ENCODE measurements at places on chromosomes 13 and 19.

- no peak for DNase-seq
Observed at GRCh38 chr19:41288673-41289530, 21.1 kb upstream of the CCDC97 start.

- no peak for DNase-seq
Observed at GRCh38 chr13:21344662-21345176, 114.4 kb downstream of the ZDHHC20 start.

- DNase-seq: no peak
Observed at GRCh38 chr13:51929699-51930098, 67.9 kb downstream of the CCDC70 start.

DNA sequence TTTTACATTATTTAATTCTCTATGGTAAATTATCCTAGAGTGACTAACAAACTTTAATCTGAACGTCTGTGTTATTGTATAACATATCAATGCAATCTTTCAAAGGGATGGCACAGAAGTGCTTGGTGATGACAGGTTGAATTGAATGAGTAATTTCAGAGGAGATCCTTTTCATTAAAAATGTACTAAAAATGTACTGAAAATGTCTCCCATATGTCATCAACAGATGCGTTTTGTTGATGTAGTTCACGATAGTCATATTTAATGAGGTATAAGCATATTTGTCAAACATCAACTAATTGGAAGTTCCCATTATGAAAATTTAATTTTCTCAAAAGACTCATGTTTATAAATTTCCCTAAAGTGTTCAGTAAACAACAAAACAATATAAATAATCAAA is 1434.7 kb upstream of the PCDH20 start:
- DNase-seq: no peak

- peak; percentile 84 for DNase-seq
Observed at GRCh38 chr19:10388957-10389356, 8.6 kb upstream of the TYK2 start.

DNA sequence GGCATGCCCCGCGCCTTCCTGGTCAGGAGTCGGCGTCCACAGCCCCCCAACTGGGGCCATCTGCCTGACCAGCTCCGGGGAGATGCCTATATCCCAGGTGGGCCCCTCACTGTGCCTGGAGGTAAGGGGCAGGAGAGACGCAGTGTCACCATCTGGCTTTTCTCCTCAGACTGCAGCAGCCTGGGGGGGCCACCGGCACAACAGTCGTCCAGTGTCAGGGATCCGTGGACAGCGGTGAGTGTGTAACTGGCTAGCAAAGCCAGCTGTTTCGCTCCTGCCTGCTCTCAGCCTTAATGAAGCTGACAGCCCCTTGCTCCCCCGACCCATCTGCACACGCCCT is 227 bp downstream of the OVOL3 start:
- no peak for DNase-seq

- DNase-seq: no peak
Observed at GRCh38 chr19:18733196-18733647, 49.7 kb downstream of the CRTC1 start.

DNA sequence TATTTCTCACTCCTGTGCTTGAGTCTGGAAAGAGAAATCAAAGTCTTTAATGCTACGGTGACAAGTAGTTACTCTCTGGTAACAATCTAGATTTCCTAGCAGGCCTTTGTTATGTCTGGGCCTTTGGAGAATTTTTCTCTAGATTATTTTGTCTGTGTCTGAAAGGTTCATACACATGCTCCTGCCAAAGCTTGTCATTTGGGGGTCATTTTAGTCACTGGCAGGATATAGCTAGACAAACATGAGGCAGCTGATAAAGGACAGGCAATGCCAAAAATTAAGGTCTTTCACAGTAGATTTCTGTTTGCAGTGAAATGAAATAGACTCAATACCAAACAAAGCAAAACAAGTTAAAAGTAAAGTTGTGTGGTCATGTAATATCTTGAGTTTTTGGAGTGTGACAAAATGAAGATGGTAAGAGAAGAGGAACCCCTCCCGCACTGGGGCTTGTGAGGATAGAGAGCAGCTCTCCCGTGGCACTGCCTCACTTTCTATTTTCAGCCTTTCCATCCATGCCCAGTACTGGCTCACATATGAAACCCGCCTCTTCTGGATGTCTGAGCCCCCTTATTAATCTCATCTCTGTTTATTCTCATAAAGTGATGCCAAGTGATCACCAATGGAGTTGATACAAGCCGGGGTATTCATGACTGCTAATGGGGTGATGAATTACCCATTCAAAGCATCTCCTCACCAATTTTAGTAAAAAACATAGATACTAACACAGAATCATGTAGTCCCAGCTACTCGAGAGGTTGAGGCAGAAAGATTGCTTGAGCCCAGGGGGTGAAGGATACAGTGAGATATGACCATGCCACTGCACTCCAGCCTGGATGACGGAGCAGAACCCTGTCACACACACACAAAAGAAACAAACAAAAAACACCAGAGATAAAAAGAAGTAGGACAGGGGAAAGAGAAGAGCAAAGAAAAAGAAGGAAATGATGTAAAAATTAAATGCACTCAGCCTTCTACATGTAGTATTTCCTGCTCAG is 389.3 kb downstream of the FGF14 start:
- DNase-seq: no peak

DNA sequence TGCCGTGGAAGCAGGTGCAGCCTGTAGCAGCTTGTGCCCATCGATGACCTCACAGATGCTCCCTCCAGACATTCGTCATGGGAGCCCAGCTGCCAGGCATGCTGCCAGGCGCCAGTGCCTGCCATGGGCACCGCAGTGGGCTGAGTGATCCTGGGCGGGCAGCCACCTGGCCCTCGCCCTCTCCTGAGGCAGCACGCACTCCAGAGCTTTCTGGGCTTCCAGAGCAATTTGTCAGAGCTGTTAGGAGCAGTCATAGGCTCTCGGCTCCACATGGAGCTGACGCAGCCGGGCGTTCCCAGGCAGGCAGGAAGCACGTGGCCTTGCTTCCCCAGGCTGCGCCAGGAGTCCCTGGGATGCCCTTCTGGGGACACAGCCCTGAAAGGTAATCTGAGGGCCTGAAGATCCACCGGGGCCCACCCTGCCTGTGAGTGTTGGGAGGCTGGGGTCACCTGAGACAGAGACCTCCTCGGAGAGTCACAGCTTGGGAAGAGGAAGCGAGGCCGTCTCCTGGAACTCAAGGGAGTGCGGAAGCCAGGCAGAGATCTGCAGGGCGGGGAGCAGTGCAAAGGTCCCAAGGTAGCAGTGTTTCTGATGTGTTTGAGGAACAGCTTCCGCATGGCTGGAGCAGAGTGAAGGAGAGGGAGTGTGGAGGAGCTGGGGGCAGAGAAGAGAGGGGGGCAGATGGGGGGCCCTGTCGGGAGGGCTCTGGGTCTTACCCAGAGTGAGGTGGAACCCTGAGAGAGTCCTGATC is 50.6 kb downstream of the DPF1 start:
- peak; percentile 90 for DNase-seq

DNA sequence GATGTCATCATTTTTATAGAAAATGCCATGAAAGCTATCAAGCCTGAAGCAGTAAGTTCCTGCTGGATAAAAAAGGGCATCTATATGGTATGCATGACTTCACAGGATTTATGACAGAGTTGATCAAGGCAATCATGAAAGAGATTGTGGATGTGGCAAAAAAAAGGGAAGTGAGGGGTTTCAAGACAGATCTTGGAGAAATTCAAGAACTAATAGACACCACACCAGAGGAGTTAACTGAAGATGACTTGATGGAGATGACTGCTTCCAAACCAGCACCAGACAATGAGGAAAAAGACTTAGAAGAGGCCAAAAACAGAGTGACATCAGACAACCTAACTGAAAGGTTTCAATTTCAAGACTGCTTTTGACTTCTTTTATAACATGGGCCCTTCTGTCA is 691.1 kb upstream of the SLC10A2 start:
- no peak for DNase-seq

DNA sequence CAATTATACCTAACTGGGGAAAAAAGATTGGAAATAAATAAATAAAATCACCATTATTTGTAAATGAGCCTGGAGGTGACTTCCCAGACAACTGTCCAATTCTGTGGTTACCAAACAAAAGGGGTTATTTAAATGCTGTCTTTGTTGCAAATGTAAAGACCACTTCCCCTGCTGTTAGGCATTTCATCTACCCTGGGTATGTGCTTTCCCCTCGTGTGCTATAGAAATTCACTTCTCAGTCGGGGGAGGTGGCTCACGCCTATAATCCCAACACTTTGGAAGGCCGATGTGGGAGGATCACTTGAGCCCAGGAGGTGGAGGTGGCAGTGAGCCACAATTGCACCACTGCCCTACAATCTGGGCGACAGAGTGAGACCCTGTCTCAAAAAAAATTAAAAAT is 101.9 kb upstream of the AKAP11 start:
- no peak for DNase-seq

DNA sequence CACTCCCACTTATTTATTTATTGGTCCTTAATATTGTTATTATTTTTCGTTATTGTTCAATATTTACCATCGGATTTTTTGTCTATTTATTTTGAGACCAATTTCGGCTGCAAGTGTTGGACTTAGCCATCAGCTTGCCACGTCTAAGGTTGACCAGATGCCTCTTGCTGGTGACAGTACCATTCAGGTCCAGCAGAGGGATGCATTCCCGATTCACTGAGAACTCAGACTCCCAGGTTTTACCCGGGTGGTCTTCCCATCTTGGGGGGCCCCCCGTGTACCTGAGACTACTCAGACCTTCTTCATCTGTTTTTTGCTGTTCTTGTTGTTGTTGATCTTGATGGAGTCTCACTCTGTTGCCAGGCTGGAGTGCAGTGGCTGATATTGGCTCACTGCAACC is 1435.2 kb downstream of the UQCRFS1 start:
- DNase-seq: no peak

- no peak for DNase-seq
Observed at GRCh38 chr13:44932850-44933251, 56.4 kb downstream of the NUFIP1 start.

DNA sequence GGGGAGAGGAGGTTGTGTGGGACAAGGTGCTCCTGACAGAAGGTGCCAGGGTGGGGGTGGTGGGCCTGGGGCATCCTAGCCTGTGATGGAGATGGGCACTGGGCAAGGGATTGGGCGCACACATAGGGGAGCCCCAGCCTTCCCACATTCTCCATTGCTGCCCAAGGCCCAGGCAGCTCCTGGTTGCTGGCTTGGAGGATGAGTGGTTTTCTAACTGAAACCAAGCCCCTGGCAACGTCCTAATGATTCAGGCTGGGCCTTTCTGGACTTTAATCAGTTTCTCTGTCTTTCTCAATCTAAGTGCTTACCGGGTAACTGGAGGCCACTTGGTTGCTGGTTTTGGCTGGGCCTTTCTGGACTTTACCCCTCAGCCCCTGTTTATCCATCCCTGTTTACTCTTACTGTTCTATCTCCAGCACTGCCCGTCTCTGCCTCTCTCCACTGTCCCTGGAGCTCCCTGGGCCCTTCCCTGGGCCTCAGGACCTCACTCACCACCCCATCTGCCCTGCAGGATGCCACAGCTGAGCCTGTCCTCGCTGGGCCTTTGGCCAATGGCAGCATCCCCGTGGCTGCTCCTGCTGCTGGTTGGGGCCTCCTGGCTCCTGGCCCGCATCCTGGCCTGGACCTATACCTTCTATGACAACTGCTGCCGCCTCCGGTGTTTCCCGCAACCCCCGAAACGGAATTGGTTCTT is 354 bp downstream of the CYP4F3 start:
- no peak for DNase-seq

GRCh38 chr19:47303966-47304365 is 5.7 kb upstream of the C5AR1 start:
- no peak for DNase-seq

DNA sequence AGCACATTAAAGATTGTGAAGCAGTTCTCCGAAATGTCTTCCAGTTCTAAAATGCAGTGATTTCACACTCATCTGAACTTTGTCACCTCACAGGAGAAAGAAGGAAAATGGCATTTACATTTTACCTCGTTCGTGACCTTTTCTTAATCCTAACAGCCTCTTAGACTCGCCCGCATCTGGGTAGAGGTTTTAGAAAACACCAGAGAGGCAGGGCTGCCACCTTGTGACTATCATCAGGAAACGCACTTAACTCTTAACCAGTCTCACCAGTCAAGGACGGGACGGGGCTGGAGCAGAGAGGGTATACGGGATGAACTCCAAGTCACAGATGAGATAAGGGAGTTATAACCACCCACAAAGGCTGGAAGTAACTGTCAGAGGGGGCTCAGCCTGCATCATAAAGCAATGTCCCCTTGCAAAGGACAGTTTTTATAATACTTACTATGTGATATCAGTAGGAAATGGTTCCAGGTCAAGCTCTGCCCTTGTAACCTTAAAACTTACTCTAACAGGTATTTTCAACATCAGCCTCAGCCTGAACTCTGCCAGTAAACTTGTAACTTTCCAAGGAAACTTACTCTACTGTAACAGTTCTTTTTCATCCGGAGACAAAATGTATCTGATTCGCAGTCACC is 8.6 kb upstream of the CEACAM6 start:
- peak; percentile 11 for DNase-seq

GRCh38 chr13:97239306-97239705 is 17.2 kb downstream of the MBNL2 start:
- no peak for DNase-seq

DNA sequence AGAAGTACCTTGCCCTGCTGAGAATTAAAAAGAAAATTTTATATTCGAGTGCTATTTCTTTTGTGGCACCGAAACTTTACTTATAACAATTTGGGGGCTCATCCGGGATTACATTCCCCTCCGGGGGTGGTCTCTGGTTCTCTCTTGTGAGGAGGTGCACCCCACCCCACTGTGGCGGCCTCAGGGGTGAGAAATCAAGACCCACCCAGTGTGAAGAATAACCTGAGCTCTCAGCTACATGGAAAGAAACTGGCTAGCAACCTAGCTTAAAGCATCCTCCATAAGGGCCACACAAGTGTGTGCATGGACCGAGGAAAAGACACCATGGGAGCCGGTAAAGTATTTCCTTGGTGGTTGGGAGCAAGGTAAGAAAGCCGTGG is 50.9 kb upstream of the ANKRD10 start:
- no peak for DNase-seq

DNA sequence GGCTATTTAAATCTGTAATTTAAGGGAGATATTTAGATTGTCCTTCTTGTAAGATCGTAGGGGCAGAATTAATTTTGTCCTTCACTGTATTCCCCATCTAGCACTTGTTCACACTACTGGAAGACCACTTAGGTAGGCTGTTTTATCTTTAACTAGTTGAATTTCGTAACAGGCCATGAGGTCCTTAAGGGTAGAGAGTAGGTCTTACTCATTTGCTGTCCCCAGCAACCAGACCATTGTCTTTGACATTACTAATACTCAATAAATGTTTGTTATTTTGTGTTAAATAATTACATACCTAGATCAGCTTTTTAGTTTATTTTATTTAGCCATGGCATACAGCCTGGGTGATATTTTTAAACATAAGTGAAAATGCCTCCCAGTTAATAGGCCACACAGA is 177.1 kb downstream of the PCCA start:
- no peak for DNase-seq

DNA sequence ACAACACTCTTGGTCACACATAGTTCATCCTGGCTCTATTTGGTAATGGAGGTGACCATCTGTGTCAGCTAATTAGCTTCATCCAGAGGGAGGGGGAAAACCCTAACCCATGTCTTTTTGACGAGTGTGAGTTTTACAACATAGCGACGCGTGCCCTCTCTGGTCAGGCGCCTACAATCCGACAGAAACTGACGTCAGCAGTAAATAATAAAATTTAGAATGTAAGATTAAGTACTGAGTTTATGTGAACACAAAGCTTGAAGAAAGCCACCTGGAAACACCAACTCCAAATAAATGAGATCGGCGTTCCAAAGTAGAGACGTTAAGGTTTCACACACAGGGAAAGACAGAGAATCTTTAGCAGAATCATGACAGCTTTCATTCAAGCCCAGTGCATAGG is 1.8 kb upstream of the ZNF83 start:
- no peak for DNase-seq

GRCh38 chr19:10517760-10518443 is 655 bp upstream of the S1PR5 start:
- peak; percentile 62 for DNase-seq

GRCh38 chr13:87344176-87344575 is 327.0 kb upstream of the SLITRK5 start:
- DNase-seq: no peak
